Smooth muscle cell of the pulmonary artery (primary cell): ENCODE measurements at places on chromosomes 3 and 15. TPM values are rescaled to one million over a fixed set of nuclear protein-coding genes. Genes with fewer than 3 reads are reported as not detected.

The CA12 gene
- 215 and 359 TPM in 2 replicates for total RNA-seq

The FOXL2 gene
- 0.10 TPM in 1 of 2 replicates, not detected in the other for total RNA-seq

The DPPA2 gene
- not detected in 2 replicates for total RNA-seq

The CATSPER2 gene
- total RNA-seq: 1.3 and 2.0 TPM in 2 replicates

The SLC12A1 gene
- not detected in 2 replicates for total RNA-seq

The LRRC15 gene
- 3.8 and 4.2 TPM in 2 replicates for total RNA-seq

The CGNL1 gene
- 5.3 and 8.0 TPM in 2 replicates for total RNA-seq

The CCR5 gene
- total RNA-seq: not detected in 2 replicates
